ENCODE measurements at places on chromosomes 3 and 15.

DNA sequence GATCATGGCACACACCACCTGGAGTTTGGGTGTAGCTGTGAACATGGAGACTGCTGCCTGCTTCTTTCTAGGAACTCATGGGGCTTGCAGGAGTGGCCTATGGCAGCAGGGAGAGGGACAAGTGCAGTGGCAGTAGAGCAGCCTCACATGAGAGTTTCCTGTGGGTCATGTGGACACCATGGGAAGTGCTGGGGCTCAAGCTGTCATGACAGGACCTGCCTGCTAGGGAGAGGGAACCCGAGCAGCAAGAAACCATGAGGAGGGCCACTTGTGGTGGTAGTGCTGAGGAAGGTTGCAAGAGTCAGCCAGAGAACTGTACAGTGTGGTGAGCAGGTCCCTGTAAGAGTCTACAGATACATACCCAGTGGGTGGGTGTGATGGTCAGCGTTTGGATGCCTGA is 73.8 kb upstream of the MRPS22 start:
- DNase-seq: no peak

GRCh38 chr3:105827959-105828358 is 40.9 kb downstream of the CBLB start:
- peak; percentile 73 for DNase-seq

- no peak for DNase-seq
Observed at GRCh38 chr3:11587766-11588165, 55.9 kb downstream of the VGLL4 start.

GRCh38 chr15:52005748-52006701 is 13.0 kb upstream of the MAPK6 start:
- DNase-seq: no peak

DNA sequence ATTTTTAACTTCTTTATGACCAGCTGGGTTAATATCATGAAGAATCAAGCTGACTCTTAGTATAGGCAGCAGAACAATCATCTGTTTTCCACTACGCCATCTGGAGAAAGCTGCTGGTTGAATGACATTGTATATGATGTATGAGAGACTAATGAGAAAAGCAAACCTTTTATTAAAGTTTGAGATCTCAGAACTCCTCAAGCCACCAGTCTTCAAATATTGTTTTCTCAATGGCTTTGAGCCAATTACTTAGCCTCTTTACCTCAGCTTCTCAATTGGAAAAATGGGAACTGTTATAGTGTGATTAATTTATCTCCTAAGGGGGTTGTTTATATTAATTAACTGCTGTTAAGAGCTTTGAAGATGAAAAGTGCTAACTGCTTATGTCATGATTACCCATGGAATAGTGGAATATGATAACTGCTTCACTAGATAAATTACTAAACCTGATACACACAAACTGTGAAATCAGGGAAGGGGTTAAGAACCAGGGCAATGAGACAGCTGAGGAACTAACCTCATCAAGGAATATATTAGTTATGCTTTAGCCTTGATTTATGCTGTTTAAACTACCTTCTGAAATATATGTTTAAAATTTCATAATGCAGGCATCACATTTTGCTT is 330.1 kb downstream of the SOX2 start:
- no peak for DNase-seq

DNA sequence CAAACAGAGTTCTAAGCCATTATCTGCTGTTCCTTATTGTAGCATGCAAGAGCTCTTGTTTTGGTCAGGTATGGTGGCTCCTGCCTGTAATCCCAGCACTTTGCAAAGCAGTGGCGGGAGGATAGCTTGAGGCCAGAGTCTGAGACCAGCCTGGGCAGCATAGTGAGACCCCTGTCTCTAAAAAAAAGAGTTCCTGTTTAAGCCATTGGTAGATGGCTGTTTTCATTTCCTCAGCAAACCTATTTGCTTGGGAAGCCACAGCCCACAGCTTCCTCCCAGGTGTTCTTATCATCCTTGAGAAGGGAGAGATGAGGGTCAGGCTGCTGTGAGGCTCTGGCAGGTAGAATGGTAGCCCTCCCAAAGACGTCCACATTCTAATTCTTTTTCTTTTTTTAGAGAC is 24.4 kb upstream of the FAM81A start:
- DNase-seq: no peak

DNA sequence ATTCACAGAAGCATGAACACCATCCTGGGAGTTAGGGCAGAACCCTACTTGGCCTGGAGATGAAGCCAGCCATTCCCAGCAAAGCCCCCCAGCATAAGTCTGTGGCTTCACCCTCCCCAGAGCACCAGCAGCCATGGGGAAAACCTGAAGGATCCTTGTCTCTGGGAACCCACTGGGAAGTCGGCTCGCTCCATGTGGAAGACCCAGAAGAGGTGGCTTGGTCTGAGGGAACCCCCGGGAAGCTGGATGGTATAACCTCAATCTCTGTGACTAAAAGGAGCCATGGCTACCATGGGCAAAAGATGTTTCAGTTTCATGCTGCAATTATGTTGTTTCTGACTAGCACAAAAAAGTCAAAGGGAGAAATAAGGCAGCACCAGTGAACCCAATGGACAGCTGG is 11.8 kb upstream of the RPUSD3 start:
- no peak for DNase-seq

DNA sequence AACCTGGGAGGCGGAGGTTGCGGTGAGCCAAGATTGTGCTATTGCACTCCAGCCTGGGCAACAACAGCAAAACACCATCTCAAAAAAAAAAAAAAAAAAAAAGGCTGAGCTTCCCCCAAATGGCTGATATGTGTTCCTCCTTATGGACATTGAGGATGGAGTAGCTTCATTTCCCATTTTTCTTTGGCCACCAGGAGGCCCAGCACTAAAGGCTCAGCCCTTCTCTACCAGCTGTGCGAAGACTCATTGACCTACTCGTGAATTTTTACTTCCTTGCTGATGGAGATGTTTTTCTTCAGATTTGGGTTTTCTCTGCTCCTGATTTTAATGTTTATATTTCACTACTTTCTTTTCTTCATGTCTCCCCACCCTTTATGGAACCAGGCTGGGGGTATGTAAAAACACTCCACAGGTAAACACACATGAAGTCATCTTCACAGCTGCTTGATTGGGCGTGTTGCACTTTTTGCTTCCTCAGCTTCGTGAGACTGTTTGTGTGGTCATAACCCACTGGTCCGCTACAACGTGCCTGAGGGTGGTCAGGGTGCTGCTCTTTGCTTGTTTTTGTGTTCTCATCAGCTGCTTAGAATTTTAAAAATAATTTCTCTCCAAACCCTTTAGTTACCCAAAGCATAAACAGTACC is 13.5 kb downstream of the SEMA4B start:
- DNase-seq: no peak

GRCh38 chr3:14801031-14801430 is 17.7 kb upstream of the FGD5 start:
- no peak for DNase-seq

GRCh38 chr3:54940971-54941370 is 13.1 kb upstream of the LRTM1 start:
- no peak for DNase-seq

- no peak for DNase-seq
Observed at GRCh38 chr3:36786921-36787890, 22.9 kb upstream of the DCLK3 start.

GRCh38 chr3:197521277-197522182 is 34.2 kb downstream of the BDH1 start:
- no peak for DNase-seq

DNA sequence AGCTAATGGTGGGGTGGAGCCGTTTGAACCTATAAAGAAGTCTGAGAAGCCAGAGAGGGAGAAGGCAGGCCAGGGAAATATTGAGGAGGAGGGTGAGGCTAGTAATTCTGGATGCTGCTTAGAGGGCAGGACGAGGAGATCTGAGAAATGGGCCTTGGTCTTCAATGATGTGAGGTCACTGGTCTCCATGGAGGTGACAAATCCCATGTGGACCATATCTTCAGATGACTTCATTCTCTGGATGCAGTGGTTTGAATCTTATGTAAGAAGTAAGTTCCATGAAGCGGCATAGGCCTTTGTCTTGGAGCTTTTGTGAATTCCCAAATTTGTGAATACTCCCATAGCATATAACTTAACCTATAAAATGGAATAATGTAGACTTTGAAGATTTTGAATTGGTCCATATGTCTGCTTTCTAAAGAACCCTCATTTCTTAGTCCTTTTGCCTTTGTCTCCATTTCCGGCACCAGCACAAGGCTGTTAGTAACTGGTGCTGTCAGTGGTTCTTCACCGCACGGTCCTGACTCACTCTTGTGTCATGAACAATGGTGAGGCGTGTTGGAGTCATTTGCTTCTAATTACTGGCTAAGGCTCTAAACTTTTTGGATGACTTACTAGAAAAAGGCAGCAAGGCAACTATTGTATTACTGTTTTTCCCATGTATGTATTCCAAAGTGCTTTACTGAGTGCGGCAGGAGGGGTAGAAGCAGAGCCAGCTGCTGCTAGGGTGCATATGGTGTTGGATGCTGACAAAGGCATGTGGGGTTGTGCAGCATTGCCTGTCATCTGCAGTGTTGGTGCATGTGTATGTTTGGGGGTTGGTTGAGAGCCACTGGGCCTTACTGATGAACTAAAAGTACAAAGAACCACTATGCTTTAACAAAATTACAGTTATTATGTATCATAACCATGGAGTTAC is 279.3 kb upstream of the C2CD4B start:
- DNase-seq: peak; percentile 10

DNA sequence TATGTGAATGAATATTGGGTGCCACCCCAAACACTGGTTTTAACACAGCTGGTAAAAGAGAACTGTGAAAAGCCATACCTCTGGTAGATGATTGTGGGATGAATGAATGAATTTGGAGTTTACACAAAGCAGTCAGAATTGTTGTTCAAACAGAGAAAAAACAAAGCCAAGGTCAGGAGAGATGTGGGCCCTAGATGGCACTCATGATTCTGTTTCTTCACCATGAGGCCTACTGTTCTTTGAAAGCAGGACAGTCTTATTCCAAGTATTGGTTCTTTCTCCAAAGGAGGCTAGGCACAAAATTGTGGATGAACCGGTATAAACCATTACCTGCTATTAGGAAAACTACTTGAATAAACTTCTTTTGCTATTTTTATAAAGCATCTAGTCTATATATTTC is 97.6 kb downstream of the SAMMSON start:
- no peak for DNase-seq

- no peak for DNase-seq
Observed at GRCh38 chr3:117126946-117127546, 417.5 kb downstream of the TUSC7 start.

DNA sequence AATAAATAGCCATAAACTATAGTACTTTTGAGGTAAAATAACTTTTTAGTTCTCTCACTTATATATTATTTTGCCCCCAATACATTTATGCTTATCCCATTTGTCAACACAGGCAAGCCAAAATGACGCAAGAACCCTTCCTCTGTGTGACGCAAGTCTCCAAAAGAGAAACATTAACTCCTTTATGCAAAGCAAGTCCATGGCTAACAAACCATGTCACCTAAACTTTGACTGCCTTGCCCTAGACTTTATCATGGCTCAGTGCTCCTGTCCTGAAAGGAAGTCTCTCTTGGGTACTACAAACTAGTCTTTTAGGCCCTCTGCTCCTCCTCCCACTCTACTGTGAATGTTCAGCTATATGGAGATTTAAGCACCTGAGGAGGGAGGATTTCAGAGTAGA is 230.5 kb downstream of the UNC13C start:
- no peak for DNase-seq

- no peak for DNase-seq
Observed at GRCh38 chr3:167361306-167361705, 18.8 kb downstream of the ZBBX start.

DNA sequence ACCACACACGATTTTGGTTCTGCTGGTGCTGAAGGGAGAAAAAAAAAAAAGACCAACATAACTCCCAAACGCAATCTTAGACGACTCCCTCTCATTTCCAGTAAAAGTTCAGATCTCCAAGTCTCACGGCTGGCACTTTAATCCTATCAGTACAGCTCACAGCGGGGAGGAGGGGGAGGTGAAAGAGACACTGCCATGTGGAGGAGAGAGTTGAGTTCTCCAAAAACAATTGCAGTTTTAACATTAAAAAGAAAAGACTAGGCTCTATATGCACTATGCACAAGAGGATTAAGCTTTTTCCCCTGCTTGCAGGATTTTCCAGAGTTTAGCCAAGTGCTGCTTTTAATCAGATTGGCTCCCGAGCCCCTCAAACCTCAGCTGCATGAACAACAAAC is 16.8 kb downstream of the BMF start:
- no peak for DNase-seq

- DNase-seq: no peak
Observed at GRCh38 chr3:124762661-124763011, 32.4 kb downstream of the UMPS start.

DNA sequence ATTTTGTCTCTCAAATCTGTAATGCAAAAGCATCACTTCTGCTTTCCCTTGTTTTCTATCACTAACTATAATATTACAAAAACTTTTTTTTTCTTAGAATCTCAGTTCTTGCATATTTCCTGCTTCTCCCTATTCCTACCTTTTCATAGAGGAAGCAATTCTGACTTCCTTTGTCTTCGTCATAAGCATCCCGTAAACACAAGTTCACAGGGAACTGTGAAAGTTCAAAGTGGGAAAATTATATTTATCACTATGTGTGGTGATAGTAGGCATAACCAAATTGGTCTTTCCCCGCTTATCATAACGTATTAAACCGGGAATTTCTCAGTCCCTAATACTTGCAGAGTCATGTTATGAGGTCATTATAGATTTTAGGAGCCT is 22.3 kb downstream of the CD200 start:
- no peak for DNase-seq

DNA sequence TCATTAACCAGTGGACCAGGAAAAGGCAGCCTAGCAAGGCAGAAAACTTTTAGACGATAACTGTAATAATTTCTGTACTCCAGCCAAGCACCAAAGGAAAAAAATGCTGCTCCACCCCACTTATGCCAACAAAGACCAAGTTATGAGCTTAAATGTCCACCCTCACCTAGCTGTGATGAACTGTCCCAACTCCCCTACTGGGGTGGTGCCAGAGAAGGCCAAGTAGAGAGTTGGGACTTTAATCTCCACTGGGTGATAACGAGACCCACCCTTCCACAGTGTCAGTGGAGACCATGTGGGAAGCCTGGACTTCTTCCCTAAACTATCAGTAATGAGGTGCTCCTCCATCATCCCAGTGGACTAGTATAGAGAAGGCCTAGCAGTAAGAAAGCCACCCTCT is 33.8 kb upstream of the COPB2 start:
- no peak for DNase-seq

- no peak for DNase-seq
Observed at GRCh38 chr15:71501344-71502076, 308.8 kb upstream of the NR2E3 start.

- no peak for DNase-seq
Observed at GRCh38 chr15:27486051-27486450, 515.1 kb downstream of the GABRG3 start.

DNA sequence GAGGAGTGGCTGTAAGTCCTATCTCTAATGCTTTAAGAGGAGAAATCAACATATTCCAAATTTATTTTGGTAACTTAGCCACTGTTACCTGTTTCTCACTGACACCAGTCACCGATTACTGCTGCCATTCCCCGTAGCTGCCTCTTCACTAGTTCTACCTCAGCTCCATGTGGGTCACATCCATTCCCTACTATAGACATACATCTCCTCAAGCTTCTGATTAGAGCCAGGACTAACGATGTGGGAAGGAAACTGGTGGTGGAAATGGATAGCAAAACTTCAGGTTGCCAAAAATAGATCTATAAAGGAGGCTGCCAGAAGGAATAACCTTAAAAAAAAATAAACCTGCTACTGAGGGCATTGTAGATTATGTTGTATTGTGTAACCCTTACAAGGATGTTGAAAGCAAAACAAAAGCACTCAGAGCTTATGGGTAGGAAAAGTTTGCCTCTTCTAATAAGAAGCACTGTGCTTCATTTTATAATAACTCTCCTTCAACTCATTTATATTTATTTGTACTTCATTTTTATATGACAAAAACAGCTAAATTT is 56.0 kb downstream of the KAT2B start:
- no peak for DNase-seq

- DNase-seq: no peak
Observed at GRCh38 chr3:119293871-119294695, at the start of gene ARHGAP31. TSS of gene ARHGAP31 (plus strand) at chr3:119294383. CDS start at chr3:119294905, 522 bp downstream.

Measured in HCT116 (cell line).